ENCODE measurements at places on chromosomes 11 and 22.

DNA sequence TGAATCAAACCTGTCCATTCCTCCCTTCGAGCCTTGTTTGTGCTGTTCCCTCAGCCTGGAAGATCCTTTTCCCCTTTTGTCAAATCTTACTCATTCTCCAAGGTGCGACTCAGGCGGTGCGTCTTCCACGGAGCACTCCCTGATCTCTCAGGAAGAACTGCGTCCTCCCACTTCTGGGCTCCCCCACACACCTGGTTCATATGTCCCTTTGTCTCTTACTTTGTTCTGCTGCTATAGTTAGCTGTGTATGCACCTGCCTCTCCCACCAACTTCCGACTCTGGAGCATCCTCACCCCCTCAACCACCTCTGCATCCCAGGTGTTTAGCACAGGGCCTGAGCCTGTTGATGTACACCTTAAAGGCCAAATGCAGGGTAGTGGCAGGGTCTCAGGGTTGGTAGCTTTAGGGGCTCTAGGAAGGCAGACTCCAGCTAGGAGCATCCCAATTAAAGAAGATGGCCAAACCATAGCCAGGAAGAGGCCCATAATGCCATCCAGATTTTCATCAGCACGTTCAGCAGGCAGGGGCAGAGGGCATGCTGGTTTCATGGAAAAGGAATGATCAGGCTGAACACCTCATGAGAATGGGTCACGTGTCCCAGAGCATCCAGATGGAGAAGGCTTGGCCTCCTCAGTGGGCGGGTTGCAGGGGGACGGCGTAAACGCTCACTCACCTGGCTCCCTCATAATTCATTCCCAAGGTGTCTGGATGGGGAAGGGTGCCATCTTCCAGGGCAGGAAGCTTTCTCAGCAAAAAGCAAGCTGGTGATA, 20.1 kb downstream of the PTPN5 start:
- DNase-seq: no peak

GRCh38 chr22:45969414-45969799, 7.6 kb downstream of the WNT7B start:
- no peak for DNase-seq

- DNase-seq: no peak
These were observed 264.7 kb upstream of the B3GAT1 start for GRCh38 chr11:134676516-134677287.

DNA sequence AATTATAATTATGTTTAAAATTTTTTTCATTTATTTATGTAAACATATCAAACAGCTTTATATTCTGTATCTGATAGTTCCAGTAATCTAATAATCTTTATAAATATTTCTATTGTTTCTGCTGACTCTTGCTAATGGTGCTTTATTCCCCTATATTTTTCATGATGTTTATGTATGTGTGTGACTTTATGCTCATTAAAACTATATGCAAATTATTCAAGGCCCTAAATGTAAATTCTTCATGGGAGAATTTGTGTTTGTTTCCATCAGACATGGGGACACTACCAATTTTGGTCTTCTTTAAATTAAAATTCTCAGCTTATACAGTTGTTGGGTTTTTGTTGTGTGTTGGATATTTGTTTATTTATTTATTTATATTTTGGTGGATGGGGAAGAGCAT, 13.7 kb upstream of the ALKBH3 start:
- no peak for DNase-seq

DNA sequence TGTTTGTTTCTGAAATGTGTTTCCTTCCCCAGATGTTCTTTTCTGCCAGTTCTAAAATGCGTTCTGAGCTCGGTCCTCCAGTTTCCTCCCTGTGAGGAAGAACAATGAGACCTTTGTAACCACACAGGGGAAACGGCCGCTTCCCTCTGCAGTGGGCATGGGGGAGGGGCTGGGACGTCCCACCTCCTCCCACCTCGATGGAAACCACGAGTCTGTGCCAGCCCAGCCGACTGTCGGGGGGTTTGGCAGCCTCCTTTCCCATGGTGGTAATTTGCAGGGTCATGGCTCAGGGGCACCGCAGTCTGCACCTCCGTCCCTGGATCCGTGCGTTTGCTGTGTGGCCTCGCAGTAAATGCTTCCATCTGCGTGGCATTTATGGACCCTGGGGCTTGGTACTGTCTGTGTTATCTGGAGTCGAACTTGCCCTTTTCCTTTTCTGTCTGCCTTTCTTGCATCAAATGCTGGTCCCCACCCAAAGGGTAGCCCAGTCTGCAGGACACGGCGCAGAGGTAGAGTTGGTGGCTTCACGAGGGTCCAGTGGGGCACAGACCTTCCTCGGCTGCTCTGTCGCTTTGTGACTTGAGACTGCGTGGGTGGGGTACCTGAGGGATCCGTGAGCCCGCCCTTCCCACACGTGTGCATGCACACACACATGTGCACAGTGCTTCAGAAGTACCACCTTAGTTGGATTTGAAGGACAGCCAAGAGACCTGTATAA, 16.1 kb downstream of the LRP5 start:
- no peak for DNase-seq

DNA sequence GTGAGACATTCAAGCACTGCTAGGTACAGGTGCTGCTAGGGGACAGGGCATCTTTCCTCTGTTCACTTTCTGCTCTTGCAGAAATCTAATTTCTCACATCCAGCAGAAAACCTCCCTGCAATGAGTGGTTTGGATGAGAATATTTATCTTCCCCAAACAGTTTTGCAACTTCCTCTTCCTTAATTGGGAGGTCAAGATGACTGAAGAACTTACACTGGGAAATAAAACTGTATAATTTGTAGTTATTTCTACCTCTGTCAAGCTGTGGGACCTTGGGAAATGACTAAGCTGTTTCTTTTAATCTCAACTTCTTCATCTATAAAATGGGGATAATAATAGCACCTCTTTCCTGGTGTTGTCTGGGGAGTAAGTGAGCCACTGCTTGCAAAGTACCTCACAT, 69.8 kb downstream of the PRR5L start:
- no peak for DNase-seq

DNA sequence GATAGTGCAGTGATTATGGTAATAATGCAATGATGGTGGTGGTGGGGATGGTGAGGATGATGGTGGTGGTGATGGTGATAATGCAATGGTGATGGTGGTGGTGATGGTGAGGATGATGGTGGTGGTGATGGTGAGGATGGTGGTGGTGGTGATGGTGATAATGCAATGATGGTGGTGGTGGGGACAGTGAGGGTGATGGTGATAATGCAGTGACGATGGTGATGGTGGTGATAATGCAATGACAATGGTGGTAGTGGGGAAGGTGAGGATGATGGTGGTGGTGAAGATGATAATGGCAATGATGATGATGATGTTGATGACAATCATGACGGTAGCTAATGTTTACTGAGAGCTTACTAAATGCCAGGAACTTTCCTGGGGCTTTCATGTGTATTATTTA, 79.6 kb upstream of the MYOD1 start:
- no peak for DNase-seq

DNA sequence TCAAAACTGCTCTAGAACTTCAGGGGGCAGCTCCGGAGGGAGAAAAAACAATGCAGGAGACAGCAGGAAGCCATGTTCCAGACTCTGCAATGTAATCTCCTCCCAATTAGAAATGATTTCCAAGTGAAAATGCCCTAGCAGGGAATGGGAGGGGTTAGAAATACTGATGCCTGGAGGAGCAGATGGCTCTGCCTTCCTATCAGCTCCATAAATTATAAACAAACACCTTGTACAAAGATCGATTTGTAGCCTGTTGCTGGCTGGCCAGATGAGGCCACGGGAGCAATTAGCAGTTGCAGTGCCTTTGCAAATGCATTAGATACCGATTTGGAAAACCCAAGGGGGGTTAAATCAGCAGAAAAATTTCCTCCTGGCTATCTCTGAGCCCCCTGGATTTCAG, 46.6 kb upstream of the CHRM4 start:
- peak; percentile 17 for DNase-seq

- DNase-seq: peak; percentile 50
These were observed 43.4 kb upstream of the SC5D start for GRCh38 chr11:121249039-121249663.

- no peak for DNase-seq
These were observed 469 bp downstream of the ZBED5 start for GRCh38 chr11:10857459-10857708.

- no peak for DNase-seq
These were observed 430.9 kb downstream of the BRD1 start for GRCh38 chr22:49396817-49397216.

DNA sequence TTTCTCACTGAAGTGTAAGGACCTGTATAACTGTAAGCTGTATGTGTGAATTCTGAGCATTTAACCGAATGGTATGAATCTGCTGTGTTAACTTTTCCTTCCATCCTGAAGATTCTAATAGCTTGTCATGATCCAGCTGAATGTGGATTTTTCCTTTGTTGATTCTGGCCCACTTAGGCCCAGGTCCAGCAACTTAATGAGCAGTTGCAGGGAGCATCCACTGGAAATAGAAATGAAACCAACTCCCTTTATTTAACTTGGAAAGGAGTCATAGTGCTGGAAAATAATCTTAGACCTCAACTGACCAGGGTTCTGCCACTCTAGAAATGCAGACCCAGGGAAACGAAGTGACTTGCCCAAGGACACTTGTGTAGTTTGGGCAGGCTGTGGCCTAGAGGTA, 142.3 kb upstream of the MTNR1B start:
- no peak for DNase-seq

DNA sequence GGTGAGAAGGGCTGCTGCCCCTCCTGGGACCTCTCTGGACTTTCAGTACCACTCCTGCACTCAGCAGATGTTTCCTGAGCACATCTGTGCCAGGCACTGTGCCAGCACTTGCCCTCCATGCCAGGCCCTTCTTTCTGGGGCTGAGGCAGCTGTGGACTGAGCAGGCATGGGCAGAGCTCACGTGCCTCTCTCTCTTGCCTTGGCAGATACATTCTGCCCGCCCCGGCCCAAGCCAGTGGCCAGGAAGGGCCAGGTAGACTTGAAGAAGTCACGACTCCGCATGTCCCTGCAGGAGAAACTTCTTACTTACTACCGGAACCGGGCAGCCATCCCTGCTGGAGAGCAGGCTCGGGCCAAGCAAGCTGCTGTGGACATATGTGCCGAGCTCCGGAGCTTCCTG, 8.3 kb upstream of the ATF4 start:
- no peak for DNase-seq

DNA sequence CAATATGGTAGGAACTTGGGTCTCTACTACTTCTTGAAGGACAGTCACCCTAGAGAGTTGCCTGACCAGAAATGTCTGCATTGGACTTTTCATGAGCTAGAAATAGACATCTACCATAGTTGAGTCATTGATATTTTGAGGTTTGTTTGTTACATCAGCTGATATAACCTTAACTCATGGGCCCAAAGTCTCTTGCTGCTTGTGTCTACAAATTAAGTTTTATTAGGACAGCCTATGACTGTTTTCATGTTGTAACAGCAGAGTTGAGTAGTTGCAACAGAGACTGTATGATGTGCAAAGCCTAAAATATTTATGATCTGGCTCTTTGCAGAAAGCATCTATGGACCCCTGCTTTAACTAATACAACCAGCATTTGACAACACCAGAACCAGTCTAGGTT, 155.3 kb downstream of the MIAT start:
- no peak for DNase-seq

- DNase-seq: no peak
These were observed 36.9 kb downstream of the MORC2 start for GRCh38 chr22:30931541-30932300.

GRCh38 chr22:30305906-30306626, 16.8 kb upstream of the CASTOR1 start:
- DNase-seq: no peak

GRCh38 chr11:103942646-103943045, 93.8 kb upstream of the DDI1 start:
- no peak for DNase-seq

DNA sequence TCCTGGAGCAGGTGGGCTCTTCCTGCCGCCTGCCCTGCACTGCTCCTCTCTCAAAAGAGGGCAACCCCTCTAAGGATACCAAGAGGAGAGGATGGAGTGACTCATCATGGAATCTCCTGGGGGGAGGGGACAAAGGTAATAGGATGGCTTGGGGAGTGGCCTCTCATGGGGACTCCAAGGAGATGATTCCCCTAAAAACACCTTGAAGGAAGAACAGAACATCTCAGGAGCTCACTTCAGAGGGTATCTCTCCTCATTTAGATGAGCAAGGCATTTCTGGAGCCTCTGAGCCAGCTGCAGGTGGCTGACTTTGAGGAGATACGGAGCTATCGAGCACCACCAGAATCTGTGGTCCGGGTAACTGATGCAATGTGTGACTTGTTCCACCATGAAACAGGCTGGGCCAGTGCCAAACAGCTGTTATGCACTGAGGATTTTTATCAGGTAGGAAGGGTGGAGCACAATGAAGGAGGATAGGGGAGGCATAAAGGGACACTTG, 40.2 kb downstream of the RRP8 start:
- DNase-seq: no peak

DNA sequence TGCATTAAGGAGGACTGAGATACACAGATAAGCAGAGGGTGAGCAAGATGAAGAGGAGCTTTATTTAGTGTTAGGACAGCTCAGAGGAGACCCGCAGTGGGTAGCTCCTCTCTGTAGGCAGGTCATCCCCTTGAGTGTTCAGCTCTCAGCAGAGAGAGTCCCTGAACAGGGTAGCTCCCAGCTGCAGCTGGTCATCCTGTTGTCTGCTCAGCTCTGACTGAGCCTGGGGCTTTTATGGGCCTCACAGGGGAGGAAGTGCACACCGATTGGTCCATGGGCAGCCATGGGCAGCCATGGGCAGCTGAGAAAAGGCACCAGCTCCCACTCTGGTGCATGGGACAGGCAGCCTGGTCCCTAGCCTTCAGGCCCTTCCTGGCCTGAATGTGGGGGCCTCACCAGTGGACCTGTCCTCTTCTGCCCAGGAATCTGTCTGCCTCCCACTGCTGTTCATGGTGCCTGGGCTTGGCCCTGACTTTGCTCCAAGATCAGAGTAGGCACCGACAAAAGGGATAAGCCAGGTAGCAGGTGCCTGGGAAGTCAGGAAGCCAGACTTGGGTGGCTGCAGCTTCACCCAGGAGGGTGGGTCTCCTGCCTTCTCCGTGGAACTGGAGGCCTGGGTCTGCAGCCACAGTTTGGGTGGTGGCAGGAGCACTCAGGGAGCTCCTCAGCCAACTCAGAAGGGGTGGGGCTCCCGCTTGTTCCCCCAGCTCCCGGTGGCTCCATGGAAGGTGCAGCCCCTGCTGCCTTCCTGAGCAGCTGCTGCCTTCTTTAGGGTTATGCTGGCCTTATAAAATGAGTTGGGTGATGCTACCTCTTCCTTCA, 54.7 kb downstream of the MYEOV start:
- DNase-seq: no peak

- no peak for DNase-seq
These were observed 5.7 kb upstream of the MUC5B start for GRCh38 chr11:1217151-1217550.

- DNase-seq: no peak
These were observed 912 bp downstream of the KREMEN1 start for GRCh38 chr22:29073618-29074275.

GRCh38 chr22:22182218-22182989, 62.2 kb upstream of the VPREB1 start:
- DNase-seq: no peak

DNA sequence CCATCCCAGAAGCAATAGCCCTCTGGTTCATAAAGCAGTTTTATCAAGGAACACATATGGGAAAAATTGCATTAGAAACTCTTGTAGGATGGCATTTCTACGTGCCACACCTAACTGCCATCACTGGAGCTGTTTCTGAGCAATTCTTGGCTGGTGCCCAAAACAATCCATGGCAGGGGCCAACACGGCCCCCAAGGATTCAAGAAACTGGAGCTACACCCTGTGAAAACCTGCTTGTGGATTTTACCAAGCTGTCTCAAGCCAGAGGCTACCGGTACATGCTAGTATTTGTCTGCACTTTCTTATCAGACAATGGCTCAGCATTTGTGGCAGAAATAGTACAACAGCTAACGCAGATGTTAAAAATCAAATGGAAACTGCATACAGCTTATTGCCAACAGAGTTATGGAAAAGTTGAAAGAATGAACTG, 42.4 kb upstream of the GLYAT start:
- DNase-seq: no peak
